ENCODE measurements at places on chromosomes 12 and 14. TPM values are rescaled to one million over a fixed set of nuclear protein-coding genes. Genes with fewer than 3 reads are reported as not detected.

The LRRIQ1 gene
- total RNA-seq, result 0.67 TPM

The RAN gene
- total RNA-seq, result 1,012 TPM

The SERPINA5 gene
- not detected for total RNA-seq

The PPP1R12A gene
- 131 TPM for total RNA-seq

The STON2 gene
- total RNA-seq, result 3.0 TPM

The COL2A1 gene
- 0.62 TPM for total RNA-seq

The MYF5 gene
- total RNA-seq, result not detected

The MIP gene
- total RNA-seq, result not detected

The TSPAN19 gene
- 0.33 TPM for total RNA-seq

The KRT79 gene
- not detected for total RNA-seq

The TXNDC16 gene
- total RNA-seq, result 3.7 TPM

The EIF4B gene
- total RNA-seq, result 982 TPM

The GPR162 gene
- total RNA-seq, result under 0.01 TPM

The ASB2 gene
- total RNA-seq, result 1.5 TPM

The SLC2A14 gene
- total RNA-seq, result not detected

The VRK1 gene
- 66.6 TPM for total RNA-seq

The SMCO2 gene
- not detected for total RNA-seq

The CIROP gene
- total RNA-seq, result not detected

The MAP1LC3B2 gene
- total RNA-seq, result 0.36 TPM

The RERGL gene
- not detected for total RNA-seq

The IRAK3 gene
- 14.5 TPM for total RNA-seq

The LIN7A gene
- not detected for total RNA-seq

The CCDC177 gene
- not detected for total RNA-seq

The AP4S1 gene
- total RNA-seq, result 5.0 TPM

The LMBR1L gene
- total RNA-seq, result 27.8 TPM

The PSEN1 gene
- 45.5 TPM for total RNA-seq

The COQ6 gene
- 24.5 TPM for total RNA-seq

The MYH6 gene
- not detected for total RNA-seq

The JDP2 gene
- total RNA-seq, result 3.3 TPM

The HOXC6 gene
- not detected for total RNA-seq

The TUBA1A gene
- 648 TPM for total RNA-seq

The KRT7 gene
- 6.2 TPM for total RNA-seq

The OR4K2 gene
- total RNA-seq, result not detected

The OR11H7 gene
- not detected for total RNA-seq

The KERA gene
- not detected for total RNA-seq

The SYNE2 gene
- total RNA-seq, result 49.6 TPM

The ACACB gene
- 10.3 TPM for total RNA-seq

The RNU4-1 gene
- under 0.01 TPM for total RNA-seq

The TTC9 gene
- total RNA-seq, result not detected

The FOXN4 gene
- not detected for total RNA-seq

The BATF gene
- total RNA-seq, result 7.0 TPM
